ENCODE measurements at places on chromosomes 12 and 14.

DNA sequence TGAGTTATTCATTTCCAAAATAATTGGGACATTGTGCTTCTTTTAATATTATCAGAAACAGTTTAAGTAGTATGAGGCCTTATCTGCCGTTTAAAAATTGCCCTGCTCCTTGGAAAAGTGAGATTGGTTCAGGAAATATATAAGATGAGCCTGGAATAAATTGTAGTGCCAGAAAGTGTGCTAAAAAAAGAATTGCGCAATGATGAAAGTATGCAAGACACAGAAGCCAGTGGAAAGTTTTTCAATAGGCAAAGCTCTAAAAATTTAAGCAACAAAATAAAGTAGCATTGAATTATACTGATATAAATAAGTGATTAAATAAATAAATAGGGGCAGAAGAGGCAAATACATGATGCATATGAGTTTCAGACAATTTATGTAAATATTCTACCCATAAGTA, 834.9 kb downstream of the BCL11B start:
- no peak for DNase-seq

- DNase-seq: no peak
Observed at GRCh38 chr12:85036733-85037132, 582 bp downstream of the LRRIQ1 start.

DNA sequence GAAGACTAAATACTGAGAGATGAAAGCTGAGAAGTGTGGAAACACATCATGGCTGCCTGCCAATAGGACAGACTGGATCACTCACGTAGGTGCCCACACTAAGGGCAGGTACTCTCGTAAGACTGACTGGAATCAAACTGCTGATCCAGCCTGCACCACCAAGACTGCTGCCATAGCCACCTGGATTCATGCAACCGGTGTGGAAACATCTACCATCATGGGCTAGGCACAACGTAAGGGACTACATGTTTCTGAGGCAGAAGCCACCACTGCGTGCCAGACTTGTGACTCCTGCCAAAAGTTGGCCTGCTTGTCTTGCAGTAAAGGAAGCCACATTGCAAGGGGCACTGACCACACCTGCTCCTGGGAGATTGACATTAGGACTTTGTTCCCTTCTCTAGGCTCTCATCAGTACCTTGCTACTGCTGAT, 3.8 kb downstream of the POMT2 start:
- no peak for DNase-seq

DNA sequence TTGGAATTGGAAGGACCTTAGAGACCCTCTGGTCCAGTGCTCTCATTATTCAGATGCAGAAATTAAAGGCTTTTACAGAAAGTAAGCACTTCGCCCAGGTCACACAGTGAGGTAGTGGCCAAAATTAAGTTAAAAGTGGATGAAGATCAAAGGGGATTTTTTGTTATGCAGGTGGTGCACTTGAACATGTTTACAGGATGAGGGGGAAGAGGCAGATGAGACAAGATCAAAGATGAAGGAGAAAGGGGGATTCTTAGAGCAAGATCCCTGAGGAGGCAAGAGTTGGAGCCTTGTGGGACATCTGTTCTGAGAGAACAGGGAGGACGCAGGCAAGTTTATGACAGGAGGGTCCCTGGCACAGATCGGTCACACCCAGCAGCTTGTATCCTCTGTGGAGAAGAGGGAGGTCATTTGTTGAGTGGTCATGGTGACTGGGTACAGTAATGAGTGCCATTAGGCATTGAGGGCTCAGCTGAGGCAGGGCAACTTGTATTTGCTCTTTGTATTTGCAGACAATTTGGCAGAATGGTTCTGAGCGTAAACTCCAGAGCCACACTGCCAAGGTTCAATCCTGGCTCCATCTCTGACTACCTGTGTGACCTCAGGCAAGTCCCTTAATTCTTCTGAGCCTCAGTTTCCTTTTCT, 84.0 kb downstream of the BORCS5 start:
- no peak for DNase-seq

DNA sequence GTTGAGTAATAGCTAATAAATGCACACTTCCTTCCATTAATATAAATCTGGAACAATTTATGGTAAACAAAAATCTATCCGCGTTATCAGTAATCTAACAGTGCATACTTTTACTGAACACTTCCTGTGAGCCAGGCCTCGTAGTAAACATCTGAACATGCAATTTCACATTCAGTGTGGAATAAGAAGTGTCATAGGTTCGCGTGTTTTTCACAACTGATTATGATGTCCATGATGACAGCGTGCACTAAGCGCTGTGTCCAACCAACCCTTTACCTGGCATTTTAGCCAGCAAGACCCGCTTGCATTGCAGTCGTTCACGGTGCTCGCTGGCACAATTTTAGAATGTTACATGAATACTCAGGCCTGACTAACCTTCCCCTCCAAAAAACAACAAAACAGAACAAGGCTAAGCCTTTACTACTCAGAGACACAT, 2.1 kb downstream of the PNMA1 start:
- DNase-seq: no peak

GRCh38 chr12:68162374-68162773, 2.8 kb upstream of the IFNG start:
- DNase-seq: no peak

DNA sequence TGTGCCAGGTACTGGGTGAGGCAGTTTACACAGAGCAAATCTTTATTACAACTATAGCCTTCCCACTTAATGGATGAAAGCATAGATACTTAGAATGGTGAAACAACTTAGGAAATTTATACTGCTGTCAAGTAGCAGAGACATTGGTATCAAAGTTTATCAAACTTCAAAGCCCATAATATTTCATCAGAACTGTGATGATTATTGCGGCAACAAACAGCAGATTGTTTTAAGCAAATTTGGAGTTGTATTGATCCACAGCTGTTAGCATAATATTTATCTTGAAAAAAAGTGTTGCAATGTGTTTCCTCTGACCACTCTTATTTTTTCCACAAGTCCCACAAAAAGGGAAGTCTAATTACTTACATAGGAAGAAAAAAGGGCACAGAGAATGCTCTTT, 2.0 kb upstream of the SLCO1B3 start:
- no peak for DNase-seq

GRCh38 chr12:44863867-44864266, 12.2 kb downstream of the NELL2 start:
- DNase-seq: no peak

- DNase-seq: no peak
Observed at GRCh38 chr14:81472096-81472800, 61.4 kb downstream of the SEL1L start.

- no peak for DNase-seq
Observed at GRCh38 chr12:8722286-8722800, 24.6 kb downstream of the RIMKLB start.
